Stimulated activated CD8-positive, alpha-beta memory T cell treated with anti-CD3 and anti-CD28 coated beads, Interleukin-4, amount 100 ng/mL, for 4 hours (primary cell): ENCODE measurements at places on chromosomes 4 and X.

DNA sequence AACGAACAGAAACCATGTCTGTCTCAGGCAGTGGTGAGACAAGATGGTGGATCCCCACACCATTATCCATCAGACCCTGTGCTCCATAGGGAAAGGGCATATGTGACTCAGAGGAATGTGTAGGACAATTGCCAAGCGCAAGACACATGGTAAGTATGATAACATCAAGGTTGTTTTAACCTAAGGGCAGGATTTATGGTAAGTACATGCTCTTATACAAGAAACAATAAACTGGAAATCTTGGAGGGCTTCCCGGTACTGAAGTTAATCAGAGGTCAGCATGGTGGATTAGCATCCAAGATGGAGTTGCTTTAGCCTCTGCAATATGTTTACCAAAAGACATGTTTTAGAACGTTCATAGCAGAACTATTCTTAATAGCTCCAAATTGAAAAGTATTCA, 355.0 kb downstream of the PPP1R2C start:
- DNase-seq, result no peak

GRCh38 chrX:34849371-34849770, 93.2 kb upstream of the FAM47B start:
- DNase-seq, result no peak

DNA sequence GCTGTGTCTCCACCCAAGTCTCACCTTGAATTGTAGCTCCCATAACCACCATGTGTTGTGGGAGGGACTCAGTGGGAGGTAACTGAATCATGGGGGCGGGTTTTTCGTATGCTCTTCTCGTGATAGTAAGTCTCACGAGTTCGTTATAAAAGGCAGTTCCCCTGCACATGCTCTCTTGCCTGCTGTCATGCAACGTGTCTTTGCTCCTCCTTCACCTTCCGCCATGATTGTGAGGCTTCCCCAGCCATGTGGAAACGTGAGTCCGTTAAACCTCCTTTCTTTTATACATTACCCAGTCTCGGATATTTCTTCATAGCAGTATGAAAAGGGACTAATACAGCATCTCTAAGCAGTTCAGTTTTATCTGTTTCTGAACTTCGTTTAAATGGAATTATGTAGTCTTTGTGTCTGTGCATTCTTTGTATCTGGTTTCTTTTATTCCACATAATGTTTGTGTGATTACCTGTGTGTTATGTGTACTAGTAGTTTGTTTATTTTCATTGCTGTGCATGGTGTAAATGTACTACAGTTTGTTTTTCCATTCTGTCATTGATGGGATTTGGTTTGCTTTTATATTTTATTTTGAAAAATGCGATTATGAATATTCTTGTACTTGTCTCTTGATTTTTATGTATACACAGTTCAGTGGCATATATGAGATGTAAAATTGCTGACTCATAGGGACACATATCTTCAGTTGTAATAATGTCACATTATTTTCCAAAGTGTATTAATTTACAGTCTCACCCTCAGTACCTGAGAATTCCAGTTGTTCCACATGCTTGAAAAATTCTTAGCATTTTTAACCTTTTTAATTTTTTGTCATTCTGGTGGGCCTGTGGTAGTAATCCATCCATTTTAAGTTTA, 304.9 kb downstream of the GBA3 start:
- DNase-seq, result no peak

- no peak for DNase-seq
These were observed 240.6 kb upstream of the NOCT start for GRCh38 chr4:138774940-138775339.

DNA sequence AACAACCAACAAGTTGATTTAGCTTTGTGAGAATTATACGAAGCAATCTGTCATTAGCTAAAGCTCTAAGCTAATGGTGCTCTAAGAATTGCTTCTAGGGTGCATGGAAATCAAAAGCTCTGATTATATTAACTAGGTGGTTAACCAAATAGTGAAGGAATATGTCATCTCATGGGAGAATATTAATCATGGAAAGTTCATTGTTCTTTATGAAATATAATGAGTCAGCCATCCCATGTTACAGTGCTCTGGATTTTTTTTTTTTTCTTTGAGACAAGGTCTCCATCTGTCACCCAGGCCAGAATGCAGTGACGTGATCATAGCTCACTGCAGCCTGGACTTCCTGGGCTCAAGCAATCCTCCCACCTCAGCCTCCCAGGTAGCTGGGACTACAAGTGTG, 10.5 kb downstream of the DCAF8L2 start:
- no peak for DNase-seq

DNA sequence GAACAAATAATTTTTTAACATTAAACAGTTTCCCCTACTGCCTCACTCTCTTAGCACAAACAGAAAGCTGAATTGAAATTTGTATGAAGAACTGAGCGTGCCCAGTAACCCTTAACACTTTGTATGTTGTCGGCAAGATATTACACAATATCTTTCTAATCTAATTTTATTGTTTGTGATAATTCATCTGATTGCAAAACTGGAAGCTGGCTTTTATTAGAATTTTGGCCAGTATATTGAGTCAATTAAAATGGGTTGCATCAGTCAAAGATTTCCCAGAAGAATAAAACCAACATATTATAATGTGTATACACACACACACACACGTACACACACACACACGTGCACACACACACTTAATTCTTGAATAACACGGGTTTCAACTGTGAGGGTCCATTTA, 2332.1 kb downstream of the PCDH7 start:
- no peak for DNase-seq

GRCh38 chr4:168221301-168221700, 97.3 kb downstream of the DDX60 start:
- no peak for DNase-seq

DNA sequence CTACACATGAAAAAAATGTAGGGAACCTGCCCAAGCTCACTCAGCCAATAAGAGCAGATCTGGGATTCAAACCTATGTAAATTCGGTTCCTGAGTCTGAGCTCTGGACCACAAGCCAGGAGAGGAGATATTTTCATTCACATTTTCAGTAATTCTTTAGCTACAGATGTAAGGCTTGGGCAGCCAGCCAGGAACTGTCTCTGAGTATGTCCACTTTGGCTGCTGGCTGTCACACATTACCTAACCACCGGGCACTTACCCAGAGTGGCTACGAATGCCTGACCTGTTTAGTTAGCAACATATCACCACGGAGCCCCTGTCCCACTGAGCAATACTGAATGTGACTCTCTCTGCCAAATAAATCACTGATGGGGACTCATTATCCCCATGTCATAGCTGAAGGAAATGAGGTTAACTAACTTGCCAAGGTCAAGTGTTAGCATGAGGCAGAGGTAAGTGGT, 15.3 kb downstream of the USP46 start:
- no peak for DNase-seq

GRCh38 chr4:174494146-174494545, 28.1 kb downstream of the HPGD start:
- DNase-seq, result no peak

DNA sequence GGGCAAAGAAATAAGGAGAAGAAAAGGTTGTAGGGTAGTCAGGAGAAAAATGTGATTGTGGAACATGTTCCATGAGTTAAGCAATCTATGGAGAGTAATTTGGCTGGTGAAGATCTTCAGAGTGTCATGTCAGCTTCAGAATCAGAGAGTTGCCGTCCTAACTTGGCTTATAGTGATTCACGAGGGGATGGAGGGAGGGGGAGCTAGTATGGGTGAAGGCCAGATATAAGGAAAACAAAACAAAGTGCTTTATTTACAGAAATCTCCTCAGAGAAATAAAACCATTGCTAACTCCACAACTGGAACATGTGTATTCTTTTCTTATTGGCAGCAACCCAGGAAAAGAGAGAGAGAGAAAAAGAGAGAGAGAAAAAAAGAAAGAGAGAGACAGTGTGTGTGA, 256.5 kb upstream of the NRK start:
- DNase-seq, result no peak

- no peak for DNase-seq
These were observed 25.7 kb downstream of the DOK7 start for GRCh38 chr4:3488820-3489219.

DNA sequence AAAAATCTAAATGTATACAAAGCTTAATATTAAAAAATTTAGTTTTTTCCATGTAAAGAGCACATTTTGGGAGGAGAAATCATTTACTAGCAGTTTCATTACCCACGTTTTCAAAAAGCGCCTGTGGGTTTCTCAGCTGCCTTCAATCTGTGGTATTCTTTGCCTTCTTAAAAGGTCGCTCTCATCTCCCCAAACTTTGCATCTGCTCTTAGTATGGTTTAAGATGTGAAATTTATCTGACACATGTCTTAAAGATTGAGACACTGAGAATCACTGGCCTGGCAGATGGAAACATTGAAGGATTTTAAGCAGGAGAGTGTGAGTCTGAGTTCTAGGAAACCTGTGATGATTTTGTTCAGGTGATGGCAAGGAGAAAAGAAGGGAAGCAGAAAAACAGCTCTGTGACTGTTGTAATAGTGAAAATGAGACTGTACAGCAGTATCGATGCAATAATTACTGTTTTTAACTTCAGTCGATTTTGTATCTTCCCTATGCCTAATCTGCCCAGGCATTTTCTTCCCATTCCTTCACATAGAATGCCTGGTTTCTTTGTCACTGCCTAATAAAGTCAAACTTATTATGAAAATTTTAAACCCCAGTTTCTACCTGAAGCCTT, 75.9 kb downstream of the PAQR3 start:
- no peak for DNase-seq

- no peak for DNase-seq
These were observed 51.5 kb upstream of the TBC1D9 start for GRCh38 chr4:140807491-140808252.

DNA sequence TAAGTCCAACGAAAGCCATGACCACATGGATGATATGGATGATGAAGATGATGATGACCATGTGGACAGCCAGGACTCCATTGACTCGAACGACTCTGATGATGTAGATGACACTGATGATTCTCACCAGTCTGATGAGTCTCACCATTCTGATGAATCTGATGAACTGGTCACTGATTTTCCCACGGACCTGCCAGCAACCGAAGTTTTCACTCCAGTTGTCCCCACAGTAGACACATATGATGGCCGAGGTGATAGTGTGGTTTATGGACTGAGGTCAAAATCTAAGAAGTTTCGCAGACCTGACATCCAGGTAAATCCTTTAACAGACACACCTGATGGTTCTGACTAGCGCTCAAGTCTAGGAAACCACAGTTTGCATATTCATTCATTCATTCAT, 6.0 kb downstream of the SPP1 start:
- no peak for DNase-seq

- no peak for DNase-seq
These were observed 25.1 kb downstream of the NIPAL1 start for GRCh38 chr4:48041535-48042137.

DNA sequence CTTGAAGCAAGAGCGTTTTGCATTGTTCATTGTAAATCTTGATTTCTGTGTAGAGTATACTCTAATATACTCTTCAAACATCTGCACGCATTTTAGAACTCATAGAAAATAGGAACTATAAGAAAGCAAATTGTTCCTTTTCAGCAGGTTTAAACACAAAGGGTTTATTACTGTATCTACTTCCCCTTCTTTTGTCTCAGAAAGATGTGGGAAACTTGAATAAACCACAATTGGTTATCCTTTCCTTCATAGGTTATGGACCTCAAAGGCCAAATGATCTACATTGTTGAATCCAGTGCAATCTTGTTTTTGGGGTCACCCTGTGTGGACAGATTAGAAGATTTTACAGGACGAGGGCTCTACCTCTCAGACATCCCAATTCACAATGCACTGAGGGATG, 46.0 kb upstream of the GUCY1B1 start:
- no peak for DNase-seq

- no peak for DNase-seq
These were observed 335.1 kb downstream of the SMARCA1 start for GRCh38 chrX:129188231-129188630.

- DNase-seq, result no peak
These were observed 201.8 kb upstream of the GK2 start for GRCh38 chr4:79609817-79610216.

DNA sequence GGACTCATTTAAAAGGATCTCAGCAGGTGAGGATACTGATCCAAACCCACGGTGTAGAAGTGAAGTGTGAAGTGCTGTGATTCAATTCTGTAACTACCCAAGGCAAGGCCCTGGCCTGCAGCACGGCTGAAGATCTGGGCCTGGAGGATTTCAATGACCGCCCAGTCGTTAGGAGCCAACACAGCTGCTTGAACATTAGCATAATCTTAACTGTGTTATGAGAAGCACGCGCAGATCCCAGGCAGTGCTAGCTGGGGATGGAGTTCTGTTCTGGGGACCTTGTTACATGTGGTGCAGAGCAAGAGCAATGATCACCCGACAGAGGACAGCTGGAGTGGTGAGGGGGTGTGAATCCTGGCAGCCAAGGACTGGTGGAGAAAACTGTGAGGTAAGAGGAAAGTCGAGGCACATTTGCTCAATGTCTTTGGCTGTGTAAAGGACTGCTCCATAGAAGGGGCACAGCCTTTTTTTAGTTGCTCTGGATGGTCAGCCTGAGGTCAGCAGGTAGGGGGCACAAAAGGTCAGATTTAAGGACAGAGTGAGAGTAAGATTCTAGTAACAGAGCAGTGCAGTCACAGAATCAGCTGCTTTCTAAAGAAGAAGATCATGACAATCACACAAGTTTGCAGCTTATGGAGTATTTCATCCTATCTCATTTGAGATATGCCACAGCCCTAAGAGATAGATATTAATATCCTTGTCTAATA, 181.8 kb downstream of the DCLK2 start:
- DNase-seq, result no peak

DNA sequence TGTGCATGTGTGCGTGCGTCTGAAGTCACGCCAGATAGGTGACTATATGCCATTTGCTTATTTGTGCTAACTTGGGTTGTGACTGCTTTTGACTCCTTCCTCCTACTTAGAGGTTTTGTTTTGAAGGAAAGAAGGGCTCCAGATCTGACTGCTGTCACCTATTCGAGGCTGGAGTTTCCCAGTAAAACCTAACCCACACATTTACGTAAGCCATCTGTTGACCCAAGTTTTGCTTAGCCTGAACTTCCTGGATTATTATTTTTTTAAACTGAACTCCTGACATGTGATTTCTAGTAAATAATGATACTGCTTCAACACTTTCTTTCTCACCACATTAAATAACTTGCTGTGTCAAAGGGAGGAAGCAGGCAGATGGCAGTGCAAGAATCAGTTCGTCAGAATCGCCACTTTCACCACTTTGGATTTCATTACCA, 41.5 kb downstream of the DTHD1 start:
- no peak for DNase-seq

DNA sequence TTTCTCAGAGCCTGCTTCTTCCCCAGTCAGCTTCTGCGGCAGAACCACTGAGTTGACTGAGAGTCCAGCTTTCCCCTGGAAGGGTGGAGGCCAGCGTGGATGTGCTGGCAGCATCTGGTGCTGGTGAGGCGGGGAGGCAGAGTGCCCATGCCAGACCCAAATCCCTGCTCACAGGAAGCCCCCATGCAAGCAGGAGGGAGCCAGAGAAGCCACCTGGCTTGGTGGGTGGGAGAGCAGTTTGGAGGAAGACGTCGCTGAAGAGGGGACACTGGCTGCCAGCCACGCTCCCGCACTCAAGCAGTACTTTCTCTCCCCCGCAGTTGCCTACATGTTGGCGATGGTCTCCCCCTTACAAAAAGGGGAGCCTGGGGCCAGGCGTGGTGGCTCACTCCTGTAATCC, 6.0 kb downstream of the PDZD4 start:
- no peak for DNase-seq

- DNase-seq, result no peak
These were observed 35.8 kb downstream of the CPEB2 start for GRCh38 chr4:15037923-15038541.

GRCh38 chr4:62670514-62670913, 1470.4 kb downstream of the ADGRL3 start:
- DNase-seq, result no peak
